ENCODE measurements at places on chromosomes 5 and 9.

GRCh38 chr9:10678790-10679189, 66.0 kb upstream of the PTPRD start:
- DNase-seq = no peak

- DNase-seq = no peak
Observed at GRCh38 chr5:80781356-80781755, 126.6 kb upstream of the DHFR start.

GRCh38 chr5:136679233-136679632, 313.9 kb upstream of the TRPC7 start:
- DNase-seq = no peak

GRCh38 chr9:90385146-90385545, 257.5 kb downstream of the DIRAS2 start:
- DNase-seq = no peak

- DNase-seq = no peak
Observed at GRCh38 chr5:3825531-3826451, 230.2 kb downstream of the IRX1 start.
